Spinal cord (tissue), 10 donors: ENCODE measurements at places on chromosomes 7 and 10.

- DNase-seq: no peak
These were observed 4.1 kb downstream of the PRPF18 start for GRCh38 chr10:13590886-13591285.

DNA sequence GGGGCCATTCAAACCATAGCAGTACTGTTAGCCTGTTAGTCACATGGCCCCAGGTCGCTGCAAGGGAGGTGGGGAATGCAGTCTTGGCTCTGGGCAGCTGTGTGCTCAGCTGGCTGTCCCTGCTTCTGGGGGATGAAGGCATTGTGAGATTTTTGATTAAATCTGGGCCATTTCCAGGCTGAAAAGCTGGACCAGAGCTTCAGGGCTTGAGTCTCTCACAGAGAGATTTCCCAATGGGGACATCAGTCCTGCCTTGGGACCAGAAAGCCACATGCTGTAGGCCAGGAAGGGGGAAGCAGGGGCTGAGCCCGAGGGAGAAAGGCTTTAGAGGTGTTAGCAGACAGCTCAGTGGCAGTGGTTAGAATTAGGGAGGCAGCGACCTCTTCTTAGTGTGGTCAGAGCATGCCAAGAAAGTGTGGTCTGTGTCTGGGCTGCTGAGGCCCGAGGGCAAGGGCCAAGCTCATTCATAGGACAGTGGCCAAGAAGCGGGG, 33.6 kb downstream of the PALD1 start:
- DNase-seq: no peak

DNA sequence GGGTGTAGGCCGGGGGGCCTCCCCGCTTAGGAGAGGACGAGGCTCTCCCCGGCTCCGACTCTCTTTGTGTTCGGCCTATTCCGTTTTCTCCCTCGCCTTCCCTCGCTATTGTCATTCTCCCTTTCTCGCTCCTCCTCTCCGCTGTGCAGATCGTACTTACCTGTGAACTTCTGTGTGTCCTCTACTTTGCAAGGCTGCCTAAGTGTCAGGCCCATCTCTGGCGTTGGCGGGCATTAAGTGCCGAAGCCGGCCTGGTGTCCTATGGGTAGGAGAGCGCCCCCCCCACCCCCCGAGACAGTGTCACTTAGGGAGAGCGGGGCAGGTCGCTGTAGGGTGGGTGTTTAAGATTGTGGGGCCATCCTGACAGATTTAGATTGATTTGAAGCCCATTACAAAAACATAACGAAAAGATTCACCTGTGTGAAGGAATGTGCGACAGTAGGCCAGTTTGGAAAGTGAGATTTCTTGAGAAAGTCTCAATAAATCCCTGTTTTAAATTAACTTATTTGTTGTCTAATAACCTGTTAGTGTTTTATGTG, 579 bp downstream of the RBM33 start:
- peak; percentile 33 for DNase-seq

- DNase-seq: no peak
These were observed 208.4 kb upstream of the KLF14 start for GRCh38 chr7:130942211-130942964.

DNA sequence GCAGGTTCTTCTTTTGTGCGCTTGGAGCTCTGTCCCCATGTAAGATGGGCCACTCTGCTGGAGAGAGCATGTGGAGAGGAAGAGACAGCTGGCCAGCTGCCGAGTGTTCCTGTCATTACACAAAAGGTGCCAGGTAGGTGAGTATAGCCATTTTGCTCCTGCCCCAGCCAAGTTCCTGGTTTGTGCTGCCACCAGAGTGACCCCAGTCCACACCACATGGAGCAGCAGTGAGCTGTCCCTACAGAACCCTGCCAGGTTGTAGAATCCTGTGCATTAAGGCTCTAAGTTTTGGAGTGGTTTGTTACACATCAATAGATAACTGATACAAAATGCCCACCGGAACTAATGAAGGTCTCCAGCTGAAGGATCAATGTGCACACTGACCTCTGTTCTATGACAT, 84.6 kb upstream of the GHITM start:
- DNase-seq: no peak

DNA sequence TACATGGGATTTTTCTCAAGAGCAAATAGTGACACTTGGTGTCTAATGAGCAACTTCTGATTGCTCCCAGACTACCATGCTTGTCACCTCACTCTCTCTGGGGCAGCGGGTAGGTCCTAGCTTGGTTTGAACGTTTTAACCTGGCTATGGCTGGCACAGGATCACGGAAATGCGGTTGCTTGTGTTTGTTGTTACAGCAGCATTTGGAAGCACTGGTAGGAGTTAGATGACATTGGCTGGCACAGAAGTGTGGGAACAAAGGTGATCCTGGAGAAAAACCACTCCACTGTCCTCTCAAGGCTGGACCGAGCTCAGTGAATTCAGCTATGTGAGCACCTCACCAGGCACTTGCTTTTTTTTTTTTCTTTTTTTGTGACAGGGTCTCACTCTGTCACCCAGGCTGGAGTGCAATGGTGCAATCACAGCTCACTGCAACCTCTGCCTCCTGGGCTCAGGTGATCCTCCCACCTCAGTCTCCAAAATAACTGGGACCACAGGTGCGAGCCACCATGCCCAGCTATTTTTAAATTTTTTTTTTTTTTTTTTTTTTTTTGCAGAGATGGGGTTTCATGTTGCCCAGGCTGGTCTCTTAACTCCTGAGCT, 3.5 kb upstream of the PFKFB3 start:
- DNase-seq: no peak

DNA sequence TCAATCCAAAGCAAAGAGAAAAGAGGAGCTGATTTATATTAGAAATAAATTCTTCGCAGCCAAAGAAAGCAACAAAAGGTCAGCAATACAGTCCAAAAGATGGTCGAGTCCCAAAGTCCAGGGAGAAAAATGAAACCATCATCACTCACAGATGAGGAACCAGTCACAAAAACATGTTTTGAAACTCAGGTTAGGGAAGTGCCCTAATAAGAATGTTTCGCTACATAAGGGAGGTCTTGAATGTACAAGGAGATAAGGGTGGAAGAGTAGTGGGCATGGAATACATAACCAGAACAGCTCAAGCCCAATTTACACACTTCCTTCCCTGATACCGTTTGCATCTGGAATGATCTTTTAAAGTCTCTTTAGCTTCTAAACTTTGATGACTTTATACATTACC, 53.6 kb downstream of the VPS41 start:
- no peak for DNase-seq

GRCh38 chr10:108412323-108412722, 1247.8 kb upstream of the SORCS1 start:
- DNase-seq: no peak

DNA sequence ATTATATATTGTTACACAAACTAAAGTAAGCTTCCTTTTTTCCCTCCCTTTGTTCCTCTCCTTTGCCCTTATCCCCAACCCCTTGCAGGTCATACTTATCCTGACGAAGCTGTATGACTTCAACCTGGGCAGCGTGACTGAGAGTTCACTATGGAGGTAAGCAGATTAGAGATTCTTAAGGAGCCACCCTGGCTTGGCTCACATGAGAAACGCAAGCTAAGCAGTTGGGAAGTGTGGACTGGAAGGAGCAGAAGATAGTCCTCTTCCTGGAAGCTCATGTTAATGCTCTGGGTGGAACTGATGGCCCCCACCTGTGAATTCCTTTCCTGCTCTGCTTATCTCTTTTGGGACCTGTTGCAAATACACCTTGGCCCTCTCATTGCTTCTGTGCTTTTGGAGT, 201.6 kb downstream of the SORCS3 start:
- DNase-seq: no peak

DNA sequence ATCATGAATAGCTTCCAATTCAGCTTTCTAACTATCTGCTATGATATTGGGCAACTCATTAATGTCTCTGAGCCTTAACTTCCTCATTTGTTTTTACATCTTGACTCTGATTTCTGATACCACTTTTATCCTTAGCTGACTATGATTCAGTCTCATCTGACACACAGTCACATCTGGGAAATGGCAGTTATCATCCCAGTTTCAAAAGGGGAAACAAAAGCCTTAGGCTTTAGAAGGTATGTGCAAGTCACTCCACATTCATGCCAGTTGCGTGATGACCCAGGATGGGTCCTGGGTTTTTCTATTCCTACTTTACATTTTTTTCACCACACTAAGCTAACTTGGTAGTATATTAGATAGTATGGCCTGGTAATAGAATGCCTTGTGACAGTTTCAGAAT, 12.7 kb downstream of the SCIN start:
- DNase-seq: no peak

GRCh38 chr10:49119746-49120145, 4.4 kb upstream of the VSTM4 start:
- no peak for DNase-seq

- no peak for DNase-seq
These were observed 11.6 kb downstream of the NKX2-3 start for GRCh38 chr10:99544322-99544721.

GRCh38 chr7:3895341-3896116, 594.5 kb downstream of the SDK1 start:
- DNase-seq: no peak

DNA sequence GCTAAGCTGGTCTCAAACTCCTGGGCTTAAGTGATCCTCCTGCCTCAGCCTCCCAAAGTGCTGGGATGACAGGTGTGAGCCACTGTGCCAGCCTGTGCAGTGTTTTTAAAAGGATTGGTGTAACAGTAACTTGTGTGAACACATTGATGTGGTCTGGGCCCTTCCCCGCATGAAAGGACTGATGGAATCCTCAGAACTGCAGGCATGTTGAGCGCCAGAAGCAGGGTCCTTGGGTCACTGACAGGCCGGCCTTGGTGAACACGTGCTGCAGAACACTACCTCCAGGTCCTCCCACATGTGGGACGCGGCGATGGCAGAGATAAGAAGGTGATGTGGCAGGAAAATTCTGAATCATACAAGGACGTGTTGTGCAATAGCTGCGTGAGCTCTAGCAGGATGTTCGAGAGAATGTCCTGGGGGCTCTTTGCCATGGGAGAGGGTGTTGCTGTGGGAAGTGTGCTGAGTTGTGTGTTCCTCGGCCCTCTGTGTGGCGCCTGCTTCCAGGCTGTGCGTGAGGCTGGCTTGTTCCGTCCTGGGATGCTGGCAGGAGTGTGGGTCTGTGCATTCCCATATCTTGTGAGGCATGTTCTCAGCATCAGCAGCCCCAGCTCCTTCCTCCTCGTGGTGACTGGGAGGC, 68.2 kb downstream of the DNAJB6 start:
- DNase-seq: no peak

DNA sequence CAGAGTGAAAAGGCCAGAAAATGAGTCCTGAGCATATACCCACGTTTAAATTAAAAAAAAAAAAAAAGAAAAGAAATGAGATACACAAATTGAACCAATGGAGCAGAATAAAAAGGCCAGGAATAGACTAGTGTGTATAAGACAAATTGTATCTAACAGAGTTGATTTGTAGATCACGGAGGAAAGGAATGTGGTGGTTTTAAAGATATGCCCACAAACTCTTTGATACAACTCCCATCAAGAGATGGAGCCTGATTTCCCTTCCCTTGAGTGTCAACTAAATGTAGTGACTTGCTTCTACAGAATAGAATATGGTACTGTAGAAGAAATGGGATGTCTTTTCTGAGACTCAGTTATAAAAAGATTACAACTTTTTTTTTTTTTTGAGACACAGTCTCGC, 10.4 kb downstream of the SYPL1 start:
- no peak for DNase-seq

- no peak for DNase-seq
These were observed 7.1 kb downstream of the R3HCC1L start for GRCh38 chr10:98141484-98142073.

DNA sequence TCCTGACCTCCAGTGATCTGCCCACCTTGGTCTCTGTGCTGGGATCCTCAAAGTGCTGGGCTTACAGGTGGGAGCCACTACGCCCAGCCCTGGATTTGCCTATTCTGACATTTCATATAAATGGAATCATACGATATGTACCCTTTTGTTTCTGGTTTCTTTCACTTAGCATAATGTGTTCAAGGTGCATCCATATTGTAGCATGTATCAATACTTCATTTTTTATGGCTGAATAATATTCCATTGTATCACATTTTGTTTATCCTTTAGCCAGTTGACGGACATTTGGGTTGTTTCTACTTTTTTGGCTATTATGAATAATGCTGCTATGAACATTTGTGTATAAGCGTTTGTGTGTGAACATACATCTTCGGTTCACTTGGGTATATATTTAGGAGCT, 4.8 kb upstream of the HILPDA start:
- no peak for DNase-seq

- DNase-seq: no peak
These were observed 78.7 kb downstream of the FRMPD2 start for GRCh38 chr10:48195803-48196202.

DNA sequence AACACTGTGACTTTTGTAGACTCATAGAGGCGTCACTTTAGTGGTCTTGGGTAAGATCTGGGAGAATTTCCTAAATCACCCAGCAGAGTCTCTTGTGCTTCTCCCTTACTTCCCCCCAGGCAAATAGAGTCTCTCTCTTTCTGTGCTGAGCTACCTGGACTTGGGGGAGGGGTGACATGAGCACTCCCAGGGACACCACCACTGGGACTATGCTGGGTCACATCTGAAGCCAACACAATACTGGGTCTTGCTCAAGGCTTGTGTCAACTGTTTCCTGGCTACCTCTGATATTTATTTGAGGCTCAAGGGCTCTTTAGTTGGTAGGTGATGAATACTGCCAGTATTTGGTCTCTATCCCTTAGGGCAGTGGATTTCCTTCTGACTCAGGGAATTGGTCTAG, 214.6 kb upstream of the TPK1 start:
- DNase-seq: no peak

GRCh38 chr10:2128991-2129390, 391.7 kb upstream of the ADARB2 start:
- DNase-seq: no peak

- DNase-seq: no peak
These were observed 2.0 kb downstream of the VOPP1 start for GRCh38 chr7:55570218-55570873.

- no peak for DNase-seq
These were observed 544.5 kb downstream of the CALN1 start for GRCh38 chr7:71867626-71868025.

GRCh38 chr7:69953136-69954067, 355.1 kb downstream of the AUTS2 start:
- no peak for DNase-seq

DNA sequence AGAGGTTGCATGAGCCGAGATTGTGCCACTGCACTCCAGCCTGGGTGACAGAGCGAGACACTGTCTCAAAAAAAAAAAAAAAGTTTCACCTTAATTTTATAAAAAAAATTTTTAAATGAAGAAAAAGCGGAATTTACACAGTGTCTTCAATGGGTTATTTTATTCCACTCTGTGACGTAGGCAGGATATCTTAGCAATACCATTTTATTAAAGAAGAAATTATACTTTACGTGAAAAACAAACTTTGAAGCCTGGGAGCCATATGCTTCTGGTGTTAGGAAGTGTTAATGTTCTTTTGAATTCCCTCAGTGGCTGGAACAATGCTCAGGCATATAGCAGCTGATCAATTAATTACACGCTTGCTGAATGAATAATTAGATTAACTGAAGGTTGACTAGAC, 77.7 kb downstream of the CLEC2L start:
- no peak for DNase-seq
